ENCODE measurements at places on chromosomes 3 and 15. TPM values are rescaled to one million over a fixed set of nuclear protein-coding genes. Genes with fewer than 3 reads are reported as not detected.

GRCh38 chr3:3628676-3629328, 170.4 kb upstream of the LRRN1 start:
- no peak for DNase-seq

DNA sequence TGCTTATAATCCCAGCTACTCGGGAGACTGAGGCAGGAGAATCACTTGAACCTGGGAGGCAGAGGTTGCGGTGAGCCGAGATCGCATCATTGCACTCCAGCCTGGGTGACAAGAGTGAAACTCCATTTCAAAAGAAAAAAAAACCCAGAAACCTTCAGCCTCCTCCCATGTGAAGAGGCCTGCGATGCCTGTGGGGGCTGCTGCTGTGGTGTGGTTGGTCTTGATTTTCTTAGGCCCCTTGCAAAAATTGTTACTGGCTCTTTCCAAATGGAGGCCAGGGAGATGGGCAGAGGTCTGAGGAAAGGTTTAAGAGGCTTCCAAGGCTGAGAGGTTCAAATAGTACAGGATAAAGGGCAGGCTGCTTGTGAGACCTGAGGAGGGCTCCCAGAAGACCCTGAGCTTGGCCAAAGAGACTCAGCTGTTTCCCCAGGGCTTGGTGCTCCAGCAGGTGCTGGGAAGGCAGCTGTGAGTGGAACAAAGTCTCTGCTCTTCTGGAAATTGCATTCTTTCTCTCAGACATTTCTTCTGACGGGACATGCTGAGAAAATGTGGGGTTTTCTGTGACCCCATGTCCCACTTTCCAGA, 18.4 kb downstream of the GCSAM start:
- DNase-seq, result no peak

DNA sequence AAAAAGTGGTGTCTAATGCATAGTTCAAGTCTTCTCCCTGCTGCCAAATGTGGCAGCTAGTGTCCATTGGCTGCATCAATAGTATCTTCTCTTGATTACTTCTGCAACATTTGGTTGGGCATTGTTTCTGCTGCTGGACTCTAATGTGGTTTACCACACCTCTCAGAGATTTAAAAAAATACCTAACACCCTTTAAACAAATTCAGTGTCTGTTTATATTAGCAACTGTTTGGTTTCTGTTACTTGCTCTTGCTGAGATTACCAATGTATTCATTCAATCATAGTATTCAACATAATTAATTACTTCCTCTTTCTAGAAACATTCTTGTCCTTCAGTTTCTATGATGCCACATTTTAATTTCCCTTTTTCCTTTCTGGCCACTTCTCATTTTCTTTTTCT, 20.3 kb upstream of the NECTIN3 start:
- no peak for DNase-seq

The SERINC4 gene
- polyA plus RNA-seq, result 0.93 TPM

Data from psoas muscle (tissue), 8 donors.